CD4-positive, alpha-beta T cell treated with Interleukin-6 at 100 ng/mL for 8 hours (primary cell): ENCODE measurements at places on chromosomes 11 and 22.

DNA sequence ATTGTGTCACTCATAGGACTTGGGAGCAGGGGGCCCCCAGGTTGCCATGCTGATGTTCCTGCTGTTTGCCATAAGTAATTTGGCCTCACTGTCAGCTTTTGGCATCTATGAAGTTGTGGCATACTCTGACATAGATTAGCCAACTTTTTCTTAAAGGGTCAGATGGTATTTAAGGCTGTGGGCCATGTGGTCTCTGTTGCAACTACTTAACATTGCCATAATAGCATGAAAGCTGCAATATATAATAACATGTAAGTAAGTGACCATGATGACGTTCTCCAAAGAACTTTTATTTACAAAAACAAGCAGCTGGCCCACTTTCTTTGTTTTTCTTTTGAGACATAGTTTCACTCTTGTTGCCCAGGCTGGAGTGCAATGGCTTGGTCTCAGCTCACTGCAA is 2.2 kb upstream of the TMEM216 start:
- DNase-seq, result no peak

DNA sequence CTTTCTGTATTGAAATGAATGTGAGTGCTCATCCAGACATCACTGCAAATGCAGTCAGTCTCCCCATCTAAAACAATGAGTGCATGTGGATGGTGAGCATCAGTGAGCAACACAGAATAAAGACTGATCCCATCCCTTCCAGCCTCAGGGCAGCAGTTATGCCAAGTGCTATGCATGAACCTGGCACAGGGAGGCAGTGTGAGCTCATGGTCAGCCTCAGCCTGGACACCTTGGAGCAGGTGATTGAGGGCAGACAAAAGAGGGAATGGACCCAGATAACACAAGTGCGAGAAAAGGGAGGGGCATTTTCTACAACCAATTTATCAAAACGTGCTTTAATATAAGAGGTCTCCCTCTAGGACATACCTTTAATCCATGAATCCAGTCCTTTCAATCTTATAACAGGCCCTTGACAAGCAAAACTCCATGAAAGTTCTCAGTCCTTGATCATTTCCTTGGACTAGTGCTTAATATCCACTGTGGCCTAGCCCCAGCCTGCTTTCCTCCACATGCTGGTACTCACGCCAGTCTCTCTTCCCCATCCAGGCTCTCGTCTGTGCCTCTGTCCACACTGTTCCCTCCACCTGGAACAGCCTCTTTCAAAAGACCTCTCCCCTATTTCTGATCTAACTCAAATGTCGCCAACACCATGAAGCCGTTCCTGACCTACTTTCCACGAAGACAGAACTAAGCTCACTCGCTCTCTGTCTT is 50.5 kb upstream of the LRRC55 start:
- DNase-seq, result no peak

DNA sequence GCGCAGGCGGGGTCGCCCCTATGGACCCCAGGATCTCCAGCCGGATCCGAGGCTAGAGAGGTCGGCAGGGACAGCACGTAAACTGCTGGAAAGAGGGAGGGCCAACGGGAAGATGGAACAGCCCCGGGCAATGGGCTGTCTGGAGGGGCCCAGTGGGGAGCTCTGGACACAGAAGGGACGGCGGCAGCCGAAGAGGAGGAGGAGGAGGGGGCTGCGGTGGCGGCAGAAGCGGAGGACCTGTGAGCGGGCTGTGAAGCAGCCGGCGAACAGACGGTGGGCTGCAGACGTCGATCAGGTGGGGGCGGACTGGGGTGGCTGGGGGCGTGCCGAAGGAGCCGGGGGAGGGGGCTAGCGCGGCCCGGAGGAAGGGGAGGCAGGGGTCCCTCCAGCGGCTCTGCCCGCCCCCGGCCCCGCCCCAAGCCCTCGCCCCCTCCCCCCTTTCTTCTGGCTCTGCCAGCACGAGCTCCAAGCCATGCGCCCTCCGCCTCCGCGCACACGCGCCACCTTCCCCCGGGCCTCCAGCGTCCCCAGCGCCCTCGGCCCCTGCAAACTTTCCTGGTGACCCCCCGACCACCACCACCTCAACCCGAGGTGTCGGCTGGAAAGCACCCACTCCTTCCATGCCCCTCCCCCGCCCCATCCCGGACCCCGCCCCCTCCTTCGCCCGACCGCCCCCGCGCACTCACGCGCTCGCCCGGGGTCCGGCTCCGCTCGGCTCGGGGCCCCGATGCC is 432 bp downstream of the TNKS1BP1 start:
- DNase-seq, result no peak

DNA sequence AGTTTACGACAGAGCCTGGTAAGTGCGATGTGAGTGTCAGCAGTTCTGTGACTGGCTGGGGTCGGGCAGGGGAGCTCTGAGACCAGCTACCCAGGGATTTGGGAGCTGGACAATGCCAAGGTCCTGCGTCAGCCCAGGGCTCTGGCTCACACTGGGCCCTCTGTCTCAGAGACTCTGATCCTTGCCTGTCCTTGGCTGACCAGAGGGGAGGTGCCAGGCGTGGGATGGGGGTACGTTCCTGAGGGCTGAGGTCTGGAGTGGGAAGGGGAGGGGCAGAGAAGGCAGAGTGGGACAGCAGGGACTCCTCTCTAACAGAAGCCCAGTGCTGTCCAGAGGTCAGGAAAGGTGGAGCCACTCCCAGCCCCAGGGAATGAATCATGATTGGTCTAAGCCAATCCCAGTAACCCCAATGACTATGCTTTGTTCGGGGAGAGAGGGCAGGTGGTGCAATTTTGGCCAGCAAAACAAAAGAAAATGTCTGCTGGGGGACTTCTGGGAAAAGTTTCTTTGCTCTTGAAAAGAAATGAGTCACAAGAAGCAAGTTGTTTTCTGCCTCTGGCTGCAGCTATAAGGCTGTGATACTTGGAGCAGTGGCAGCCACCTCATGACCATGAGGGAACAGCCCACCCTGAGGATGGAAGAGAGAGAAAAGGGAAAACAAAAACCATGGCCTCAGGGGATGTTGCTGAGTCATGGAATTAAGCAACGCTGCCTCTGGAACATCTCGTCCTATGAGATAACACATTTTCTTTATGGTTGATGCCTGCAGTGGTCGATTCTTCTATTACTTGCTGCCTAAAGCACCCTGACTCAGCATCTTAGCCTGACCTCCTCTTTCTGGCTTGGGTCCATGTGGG is 108.3 kb downstream of the CHST1 start:
- DNase-seq, result no peak

- no peak for DNase-seq
These were observed 31.2 kb downstream of the RRP8 start for GRCh38 chr11:6572215-6572614.

GRCh38 chr11:130613396-130613795 is 165.0 kb downstream of the ADAMTS15 start:
- DNase-seq, result no peak

- DNase-seq, result no peak
These were observed 571 bp downstream of the P2RX6 start for GRCh38 chr22:21015466-21016006.

DNA sequence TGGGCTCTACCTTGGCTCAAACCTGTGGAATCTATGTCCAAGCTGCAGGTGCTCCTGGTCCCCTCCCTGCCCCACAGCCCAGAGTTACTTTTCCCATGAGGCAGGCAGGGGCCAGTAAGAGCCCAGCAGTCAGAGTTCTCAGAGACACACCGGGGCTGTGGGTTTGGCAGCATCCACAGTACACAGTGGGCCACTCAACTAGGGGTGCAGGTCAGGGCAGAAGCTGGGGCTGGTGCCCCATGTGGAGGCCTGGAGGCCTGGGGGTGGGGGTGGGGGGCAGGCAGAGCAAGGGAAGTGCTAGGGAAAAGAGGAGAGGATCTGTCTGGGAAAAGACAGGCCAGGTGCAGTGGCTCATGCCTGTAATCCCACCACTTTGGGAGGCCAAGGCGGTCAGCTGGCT is 2.5 kb downstream of the UPK2 start:
- DNase-seq, result no peak

DNA sequence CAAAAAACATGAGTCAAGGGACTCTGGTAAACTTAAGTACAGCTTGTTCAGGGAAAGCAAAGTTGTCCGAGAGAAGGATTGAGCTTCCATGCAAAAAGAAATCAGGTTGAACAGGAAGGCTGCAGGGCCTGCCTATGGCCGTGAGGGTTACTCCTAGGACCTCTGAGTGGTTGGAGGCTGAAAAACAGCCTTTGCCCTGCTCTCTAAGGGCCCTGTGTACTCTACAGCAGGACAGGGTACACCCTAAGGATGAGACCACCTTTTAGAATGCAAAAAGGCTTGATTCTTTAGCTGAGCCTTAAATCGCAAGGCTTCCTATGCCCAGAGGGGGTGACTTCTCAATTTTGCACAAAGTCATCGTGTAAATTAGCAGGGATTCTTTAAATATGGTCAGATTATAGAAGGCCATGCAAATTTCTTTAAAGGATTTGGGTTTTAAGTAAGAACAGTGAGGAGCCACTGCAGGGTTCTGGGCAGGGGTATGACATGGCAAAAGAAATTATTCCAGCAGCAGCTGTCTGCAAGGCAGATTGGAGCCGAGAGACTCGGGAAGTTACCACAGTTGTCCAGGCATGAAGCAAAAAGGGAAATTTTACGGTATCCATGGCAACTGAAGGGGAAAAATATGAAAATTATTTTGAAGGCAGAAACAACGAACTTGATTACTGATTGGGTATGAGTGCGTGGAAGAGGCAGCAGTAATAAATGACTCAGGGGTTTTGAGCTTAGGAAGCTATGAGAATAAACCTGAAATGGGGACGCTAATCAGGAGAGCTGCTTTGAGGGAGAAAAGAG is 91.8 kb downstream of the FAM76B start:
- DNase-seq, result no peak

DNA sequence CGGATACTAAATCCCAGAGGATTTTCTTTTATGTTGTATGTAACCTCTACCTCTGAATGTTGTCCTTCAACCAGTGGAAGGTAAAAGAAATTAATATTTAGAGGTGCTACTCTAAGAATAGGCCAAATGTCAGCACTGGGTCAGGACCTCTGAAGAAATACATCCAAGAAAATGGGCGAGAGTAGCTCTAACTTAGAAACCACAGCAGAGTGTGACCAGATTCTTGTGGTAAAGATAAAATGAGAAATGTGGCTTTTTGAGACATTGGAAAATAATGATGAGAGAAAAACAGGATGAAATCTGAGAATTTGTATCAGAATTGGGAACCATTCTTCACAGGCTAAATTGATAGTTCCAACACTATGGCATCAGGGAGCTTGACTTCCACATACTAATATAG is 63.5 kb downstream of the CSTPP1 start:
- no peak for DNase-seq

- no peak for DNase-seq
These were observed 13.4 kb downstream of the CCDC134 start for GRCh38 chr22:41813726-41814410.

- DNase-seq, result no peak
These were observed 41.8 kb downstream of the OSBPL5 start for GRCh38 chr11:3123305-3123704.

DNA sequence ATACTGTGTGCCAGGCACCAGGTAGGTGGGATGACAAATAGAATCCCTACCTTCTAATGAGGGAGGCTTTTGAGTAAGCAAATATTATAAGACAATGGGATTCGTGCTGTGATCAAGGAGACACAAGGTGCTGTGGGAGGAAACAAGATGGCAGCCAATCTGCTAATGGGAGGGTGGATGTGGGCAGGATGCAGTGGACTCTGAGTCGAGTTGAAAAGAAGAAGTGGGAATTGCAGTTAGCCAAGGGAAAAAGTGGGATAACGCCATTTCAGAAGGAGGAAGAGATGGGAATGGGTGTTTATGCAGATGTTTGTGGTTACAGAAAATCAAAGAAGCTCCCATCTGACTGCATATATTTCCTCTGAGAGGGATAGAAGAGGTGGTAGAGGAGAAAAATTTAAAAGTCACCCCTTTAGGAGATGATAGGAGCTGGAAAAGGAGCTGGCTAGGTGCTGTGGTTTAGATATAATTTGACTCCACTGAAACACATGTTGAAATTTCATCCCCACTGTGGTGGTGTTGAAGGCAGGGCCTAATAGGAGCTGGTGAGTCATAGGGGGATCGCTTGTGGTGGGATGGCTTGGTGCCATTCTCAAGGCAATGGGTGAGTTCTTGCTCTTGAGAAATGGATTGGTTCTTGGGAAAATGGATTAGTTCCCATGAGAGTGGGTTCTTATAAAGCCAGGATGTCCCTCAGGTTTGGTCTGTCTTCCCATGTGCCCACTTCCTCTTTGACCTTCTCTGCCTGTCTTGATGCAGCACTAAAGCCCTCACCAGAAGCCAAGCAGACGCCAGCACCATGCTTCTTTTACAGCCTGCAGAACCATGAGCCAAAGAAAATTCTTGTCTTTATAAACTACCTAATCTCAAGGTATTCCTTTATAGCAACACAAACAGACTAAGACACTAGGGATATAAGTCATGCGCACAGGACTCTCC is 30.0 kb upstream of the POU2AF1 start:
- no peak for DNase-seq

DNA sequence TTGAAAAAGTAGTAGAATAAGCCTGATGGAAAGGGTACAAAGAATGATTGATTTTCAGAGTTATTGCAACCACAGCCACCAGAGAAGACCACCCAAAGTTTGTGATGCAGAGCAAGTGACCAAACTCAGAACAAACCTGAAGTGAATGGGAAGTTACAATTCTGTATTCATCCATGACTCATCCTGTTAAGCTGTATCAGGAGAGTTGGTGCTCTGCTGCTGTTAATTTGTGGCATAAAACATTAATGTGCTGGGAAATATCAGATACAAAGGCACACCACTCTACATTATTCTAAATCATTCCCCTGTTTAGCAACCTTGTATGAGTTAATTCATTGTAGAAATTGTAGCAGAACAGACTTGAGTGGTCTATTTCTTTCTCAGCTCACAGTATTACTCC is 19.6 kb upstream of the PDGFD start:
- DNase-seq, result no peak

DNA sequence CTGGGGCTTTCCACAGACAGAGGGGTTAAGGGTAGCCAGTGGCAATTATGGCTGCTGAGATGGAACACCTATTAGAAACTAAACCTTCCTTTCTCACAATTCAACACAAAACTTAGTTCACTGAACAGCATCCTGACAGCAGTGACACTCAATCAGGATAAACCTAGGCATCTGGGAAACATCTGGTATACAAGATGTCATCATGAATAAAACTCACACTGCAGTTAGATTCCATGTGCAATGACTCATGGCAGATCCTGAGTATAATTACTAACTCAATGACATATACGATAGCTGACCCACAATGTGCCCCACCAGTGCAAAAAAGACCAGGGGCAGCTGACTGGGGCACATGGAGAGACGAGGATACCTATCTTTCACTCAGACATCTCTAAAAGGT is 17.7 kb downstream of the RBFOX2 start:
- DNase-seq, result no peak

- no peak for DNase-seq
These were observed 55.8 kb downstream of the C11orf58 start for GRCh38 chr11:16794047-16794818.

DNA sequence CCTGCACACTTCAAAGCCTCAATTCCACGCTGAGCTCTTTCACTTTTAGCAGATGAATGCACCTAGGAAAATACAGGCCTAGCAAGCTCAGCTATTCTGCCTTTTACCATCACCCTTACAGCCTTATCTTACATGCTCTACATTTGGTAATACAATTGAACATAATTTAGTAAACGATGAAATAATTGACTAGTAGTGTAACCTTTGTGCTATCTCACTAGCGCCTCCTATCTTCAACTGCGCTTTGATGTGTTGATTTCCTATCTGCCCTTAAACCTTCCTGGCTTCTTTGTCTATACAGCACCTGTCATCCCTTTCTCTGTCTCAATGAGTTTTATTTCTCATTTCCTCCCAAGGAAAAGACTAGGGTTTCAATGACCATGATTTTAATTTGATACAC is 149.7 kb downstream of the LRRC4C start:
- DNase-seq, result no peak
